ENCODE measurements at places on chromosomes 13 and 19.

- DNase-seq: no peak
Observed at GRCh38 chr19:38669552-38669951, 22.1 kb downstream of the ACTN4 start.

- DNase-seq: peak; percentile 77
Observed at GRCh38 chr19:4375164-4376027, 25.0 kb downstream of the SH3GL1 start.

DNA sequence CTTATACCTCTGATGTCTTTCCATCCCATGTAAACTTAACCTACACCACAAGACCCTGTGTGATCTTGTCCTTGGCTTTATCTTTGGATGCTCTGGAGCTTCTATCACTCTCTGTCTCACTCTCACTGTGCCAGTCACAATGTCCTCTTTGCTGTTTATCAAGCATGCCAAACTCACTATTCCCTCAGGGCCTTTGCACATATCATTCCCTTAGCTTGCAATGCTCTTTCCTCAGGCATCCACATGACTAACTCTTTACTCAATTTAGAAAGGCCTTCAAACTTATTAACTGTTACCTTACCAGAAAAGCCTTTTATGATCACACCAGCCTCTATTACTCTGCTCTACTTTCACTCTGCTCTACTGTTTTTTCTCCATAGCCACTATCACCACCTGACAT lies 354.1 kb downstream of the RFC3 start:
- peak; percentile 68 for DNase-seq

GRCh38 chr19:53328967-53329366 lies 4.6 kb upstream of the ZNF845 start:
- peak; percentile 51 for DNase-seq

GRCh38 chr13:103671547-103671946 lies 605.3 kb upstream of the SLC10A2 start:
- no peak for DNase-seq

DNA sequence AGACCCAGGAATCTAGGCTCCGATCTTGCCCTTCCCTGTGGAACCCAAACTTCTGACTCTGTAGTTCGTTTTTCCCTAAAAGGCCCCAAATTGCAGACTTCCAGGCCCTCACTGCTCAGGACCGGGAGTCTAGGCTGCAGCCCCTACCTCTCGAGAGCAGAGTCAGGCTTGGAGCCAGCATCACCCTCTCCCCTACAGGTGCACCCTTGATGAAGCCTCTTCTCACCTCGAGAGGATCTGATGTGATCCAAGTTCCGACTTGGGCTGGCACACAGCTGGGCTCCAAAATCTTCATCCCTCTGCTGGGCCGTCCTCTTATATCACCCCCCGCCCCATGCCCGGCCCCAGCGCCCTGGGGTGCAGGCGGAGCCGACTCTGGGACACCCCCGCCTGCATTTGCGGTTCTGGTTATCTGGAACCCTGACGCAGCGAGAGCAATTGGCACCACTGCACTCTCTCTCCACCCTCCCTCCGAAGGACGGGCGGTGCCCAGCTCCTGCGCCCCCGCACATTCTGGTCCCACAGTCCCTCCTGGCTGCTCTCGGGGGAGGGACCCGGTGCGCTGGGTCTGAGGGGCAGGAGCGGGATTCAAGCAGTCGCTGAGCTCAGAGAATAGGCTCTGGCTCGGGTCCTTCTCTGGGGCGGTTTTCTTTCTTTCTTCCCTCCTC lies at the start of gene KLK7:
TSS of gene KLK7 (minus strand) at position 293 of the 668 bp plus-strand sequence. CDS start 1,518 bp downstream, outside the sequence.
- DNase-seq: no peak

GRCh38 chr19:51224163-51224641 lies 678 bp upstream of the CD33 start:
- DNase-seq: no peak

- no peak for DNase-seq
Observed at GRCh38 chr19:726993-727956, 18.5 kb downstream of the PALM start.

DNA sequence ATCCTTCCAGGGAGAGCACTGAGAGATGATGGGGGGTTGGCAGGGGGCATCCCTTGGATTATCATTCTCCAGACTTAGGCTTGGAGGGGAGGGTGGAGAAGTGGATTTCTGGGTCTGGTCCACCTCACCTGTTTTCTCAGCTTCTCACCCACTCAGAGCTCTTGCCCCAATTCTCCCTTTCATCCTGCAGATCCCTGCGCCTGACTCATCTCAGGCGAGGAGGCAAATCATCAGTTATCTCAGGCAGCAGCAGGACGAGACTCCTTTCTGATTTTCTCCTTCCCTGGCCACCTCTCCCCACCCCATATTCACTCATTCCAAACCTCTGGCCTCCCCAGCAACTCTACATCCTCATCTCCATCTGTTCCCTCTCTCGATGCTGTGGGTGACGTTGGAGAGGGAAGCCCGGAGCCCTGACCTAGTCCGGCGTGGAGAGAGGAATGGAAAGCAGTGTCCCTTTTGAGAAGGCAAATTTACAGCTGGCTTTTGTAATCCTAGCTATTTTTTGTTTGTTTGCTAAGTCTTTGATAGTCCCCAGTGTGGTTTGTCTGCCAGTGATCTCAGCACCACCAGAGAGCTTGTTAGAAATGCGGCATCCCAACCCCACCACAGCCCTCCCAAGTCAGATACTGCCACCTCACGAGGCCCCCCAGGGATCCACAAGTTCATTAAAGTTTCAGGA lies 24.0 kb upstream of the TPT1 start:
- no peak for DNase-seq

- DNase-seq: no peak
Observed at GRCh38 chr13:66937423-66937822, 292.7 kb downstream of the PCDH9 start.

GRCh38 chr13:74570834-74571233 lies 436.6 kb upstream of the KLF12 start:
- DNase-seq: no peak

DNA sequence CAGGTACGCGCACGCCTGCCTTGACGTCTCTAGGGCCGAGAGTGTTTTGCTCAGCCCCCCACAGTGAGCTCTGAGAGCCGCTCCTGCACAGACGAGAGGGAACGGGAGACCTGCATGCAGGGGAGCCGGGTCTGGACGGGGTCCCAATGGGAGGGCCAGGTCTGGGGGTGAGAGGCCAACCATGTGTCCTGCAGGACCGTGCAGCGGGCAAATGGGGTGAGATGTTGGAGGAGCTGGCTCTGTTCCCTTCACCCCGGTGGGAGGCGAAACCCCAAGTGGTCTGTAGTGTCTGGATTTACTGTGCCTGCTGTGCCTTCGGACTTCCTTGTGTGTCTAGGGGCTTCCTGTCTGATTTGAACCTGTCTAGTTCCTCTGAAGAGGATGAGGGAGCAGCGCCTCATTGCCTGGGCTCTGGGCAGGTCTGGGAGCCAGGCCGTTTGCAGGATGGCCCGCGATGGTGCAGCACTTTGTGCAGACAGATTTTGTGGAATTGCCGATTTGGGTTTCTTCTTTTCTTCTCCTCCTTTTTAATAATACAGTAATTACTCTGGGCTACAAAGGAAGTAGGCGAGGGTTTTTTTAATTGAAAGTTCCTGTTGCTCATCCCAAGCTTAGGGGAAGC lies 2.1 kb downstream of the CSNK1G2 start:
- peak; percentile 5 for DNase-seq

- DNase-seq: peak; percentile 35
Observed at GRCh38 chr19:50669302-50670101, 20.3 kb downstream of the C19orf81 start.

DNA sequence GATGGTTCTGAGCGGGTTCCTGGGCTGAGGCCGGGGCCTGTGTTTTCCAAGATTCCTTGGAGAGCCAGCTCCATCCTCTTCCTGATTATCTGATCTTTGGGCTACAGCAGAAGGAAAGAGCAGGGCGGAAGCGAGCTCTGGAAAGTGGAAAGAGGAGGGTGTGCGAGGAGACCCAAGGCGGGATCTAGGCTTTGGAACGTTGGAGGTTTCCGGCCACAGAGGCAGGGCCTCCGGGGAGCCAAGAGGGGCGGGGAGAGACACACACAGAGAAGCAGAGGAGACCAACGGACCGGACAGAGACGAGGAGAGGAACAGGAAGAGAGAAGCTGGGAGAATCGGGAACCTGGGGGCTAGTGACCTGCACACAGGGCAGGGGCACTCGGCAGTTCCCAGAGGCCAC lies at the start of gene CLEC11A:
TSS of gene CLEC11A (plus strand) at position 296 of the 400 bp plus-strand sequence. CDS start 162 bp downstream, outside the sequence.
- peak; percentile 61 for DNase-seq

DNA sequence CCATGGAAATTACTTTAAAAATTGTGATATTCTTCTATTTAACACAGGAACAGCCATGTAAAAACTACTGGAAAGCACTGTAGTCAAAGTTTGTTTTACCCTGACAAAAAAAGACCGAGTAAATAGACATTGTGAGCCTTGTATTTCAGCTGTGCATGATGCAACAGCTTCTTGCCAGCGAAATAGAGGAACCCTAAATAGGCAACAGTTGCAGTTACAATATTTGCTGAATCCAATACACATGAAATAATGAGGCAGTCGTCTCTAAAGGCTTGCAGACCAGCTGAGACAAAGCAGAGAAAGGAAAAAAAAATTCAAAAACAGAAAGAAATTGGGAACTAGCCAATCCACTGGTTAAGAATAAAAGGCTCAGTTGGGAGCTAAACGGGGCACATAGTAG lies 1001.1 kb downstream of the OLFM4 start:
- no peak for DNase-seq

- peak; percentile 70 for DNase-seq
Observed at GRCh38 chr19:38321646-38322196, 2.1 kb downstream of the KCNK6 start.

- DNase-seq: no peak
Observed at GRCh38 chr19:38845374-38846024, 4.3 kb downstream of the HNRNPL start.

- DNase-seq: no peak
Observed at GRCh38 chr13:93872376-93872775, 607.1 kb downstream of the DCT start.

GRCh38 chr19:1309977-1310852 lies 24.5 kb downstream of the EFNA2 start:
- DNase-seq: no peak

DNA sequence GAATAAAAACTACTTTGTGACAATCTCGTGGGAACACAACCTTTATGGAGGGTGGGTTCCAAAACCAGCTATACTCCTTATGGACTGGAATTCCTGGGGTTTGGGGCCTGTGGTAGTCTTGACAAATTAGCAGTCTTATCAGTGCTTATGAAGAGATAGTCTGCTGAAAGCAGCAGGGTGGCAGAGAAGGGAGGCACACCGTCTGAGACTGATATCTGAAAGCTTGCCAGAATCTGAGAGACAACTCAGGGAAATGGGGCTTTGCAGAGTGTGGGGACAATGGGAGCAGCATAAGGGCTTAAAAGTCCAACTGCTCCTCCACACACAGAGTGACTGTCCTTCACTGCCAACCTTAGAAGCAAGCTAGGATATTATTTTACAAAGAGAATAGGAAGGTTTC lies 95.9 kb downstream of the UGGT2 start:
- DNase-seq: no peak

- DNase-seq: no peak
Observed at GRCh38 chr19:12834566-12834943, at the start of gene RTBDN. TSS of gene RTBDN (minus strand) at chr19:12834579. CDS start at chr19:12829979, 4,600 bp downstream.

DNA sequence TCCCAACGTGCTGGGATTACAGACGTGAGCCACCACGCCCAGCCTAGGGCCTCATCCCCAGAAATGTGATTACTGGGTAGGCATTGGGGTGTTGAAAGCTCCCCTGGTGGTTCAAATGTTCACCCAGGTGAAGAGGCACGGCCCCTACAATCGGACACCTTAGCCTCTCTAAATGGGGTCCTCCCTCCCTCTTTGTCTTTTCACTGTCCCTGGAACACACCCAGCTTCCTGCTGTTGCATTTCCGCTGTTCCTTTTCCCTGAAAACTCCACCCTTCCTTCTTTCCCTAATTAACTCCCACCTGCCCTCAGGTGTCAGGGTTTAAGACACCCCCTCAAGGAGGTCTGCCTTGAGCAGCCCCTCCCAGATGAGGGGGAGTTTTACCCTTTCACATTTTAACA lies 3.6 kb upstream of the PRODH2 start:
- DNase-seq: no peak
